HepG2 (cell line): ENCODE measurements at places on chromosomes 1 and 21.
A peak's percentile ranks its signal among the peaks of the same experiment; 100 is the strongest.

GRCh38 chr1:98188774-98189173, 267.9 kb upstream of the DPYD start:
- DNase-seq: no peak

GRCh38 chr1:9711466-9712020, 60.0 kb downstream of the PIK3CD start:
- no peak for DNase-seq

- no peak for DNase-seq
Measured at GRCh38 chr1:213186168-213186567, 135.1 kb downstream of the RPS6KC1 start.

GRCh38 chr1:109370712-109371340, 26.9 kb downstream of the SORT1 start:
- DNase-seq: peak; percentile 84

DNA sequence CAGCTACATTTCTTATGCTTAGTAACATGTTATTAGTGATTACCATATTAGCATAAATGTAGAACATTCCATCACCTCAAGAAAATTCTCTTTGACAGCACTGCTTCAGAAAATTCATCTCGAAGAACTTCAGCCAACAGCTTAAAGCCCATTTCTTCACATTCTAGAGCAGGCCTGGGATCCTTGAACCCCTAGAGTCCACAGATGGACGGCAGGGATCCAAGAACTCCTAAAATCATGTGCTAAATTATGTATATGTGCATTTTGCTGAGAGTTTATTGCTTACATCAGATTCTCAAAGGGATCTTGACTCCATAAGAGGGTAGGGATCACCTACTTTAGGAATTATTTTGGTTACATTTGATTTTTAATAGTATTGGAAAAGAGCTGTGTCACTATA, 76.2 kb upstream of the TEKT2 start:
- no peak for DNase-seq

DNA sequence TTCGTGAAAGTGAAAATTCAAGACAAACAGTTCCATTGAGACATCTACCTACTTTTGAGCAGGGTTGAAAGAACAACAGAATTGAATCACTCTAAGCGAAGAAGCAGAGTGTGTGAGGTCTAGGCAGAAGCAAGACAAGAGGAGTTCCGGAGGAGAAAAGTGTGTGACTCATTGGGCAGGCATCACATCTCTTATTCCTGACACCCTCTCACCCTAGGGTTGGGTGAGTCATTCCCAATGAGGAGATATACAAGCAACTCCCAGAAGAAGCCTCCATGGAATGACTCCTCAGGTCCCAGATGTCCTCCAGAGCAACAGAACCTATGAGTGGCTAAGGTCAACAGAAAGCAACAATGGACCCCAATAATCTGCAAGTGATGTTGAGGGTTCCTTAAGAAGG, 138.1 kb downstream of the TPR start:
- DNase-seq: no peak

DNA sequence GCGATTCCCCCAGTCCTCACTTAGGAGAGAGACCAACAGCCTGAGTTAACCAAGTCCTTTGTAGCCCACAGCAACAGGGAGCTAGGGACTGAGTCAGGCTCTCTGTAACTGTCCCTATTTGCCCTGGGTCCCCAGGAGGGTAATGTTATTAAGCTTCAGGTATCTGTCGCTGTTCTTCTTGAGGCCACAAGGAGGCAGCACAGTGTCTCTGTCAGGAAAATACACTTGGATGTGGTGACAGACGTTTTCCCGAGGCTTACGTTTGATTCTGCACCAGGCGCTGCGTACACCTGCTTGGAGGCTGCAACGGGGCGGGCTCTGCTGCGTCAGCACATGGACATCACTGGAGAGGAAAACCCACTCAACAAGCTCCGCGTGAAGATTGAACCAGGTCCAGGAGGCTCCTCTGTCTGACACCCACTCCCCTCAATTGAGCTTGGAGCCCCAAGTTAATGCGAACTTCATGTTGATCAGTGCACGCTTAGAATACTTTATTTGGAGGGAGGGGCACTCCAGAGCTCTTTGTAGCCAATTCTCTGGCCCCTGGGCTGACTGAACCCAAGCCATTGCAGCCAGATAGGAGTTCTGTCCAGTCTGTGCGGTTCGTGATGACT, 10.7 kb upstream of the ELF3 start:
- peak; percentile 64 for DNase-seq

DNA sequence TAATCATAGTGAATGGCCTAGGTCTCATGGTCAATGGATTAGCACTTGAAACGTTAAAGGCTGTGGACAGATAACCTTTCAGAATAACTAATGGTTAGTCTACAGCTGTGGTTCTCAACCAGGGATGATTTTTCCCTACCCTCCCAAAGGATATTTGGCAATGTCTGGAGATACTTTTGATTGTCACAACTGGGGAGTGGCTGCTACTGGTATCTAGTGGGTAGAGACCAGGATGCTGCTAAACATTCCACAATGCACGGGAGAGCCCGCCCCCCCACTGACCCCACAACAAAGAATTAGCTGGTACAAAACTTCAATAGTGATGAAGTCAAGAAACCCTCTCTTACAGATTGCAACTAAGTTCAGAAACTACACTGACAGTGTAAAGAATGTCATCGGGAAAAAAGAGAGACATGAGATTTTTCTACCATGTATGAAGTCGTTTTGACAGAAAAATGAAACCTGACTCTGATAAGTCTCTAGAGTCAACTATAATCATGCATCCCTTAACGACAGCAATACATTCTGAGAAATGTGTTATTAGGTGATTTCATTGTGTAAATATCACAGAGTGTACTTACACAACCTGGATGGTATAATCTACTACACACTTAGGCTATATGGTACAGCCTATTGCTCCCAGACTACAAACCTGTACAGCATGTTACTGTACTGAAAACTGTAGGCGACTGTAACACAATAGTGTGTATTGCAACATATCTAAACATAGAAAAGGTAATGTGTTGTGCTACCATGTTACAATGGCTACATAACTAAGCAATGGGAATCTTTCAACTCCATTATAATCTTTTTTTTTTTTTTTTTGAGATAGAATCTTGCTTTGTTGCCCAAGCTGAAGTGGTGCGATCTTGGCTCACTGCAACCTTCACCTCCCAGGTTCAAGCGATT, 49.7 kb upstream of the PRDX6 start:
- no peak for DNase-seq

- no peak for DNase-seq
Measured at GRCh38 chr1:65198096-65198495, 50.1 kb downstream of the AK4 start.

DNA sequence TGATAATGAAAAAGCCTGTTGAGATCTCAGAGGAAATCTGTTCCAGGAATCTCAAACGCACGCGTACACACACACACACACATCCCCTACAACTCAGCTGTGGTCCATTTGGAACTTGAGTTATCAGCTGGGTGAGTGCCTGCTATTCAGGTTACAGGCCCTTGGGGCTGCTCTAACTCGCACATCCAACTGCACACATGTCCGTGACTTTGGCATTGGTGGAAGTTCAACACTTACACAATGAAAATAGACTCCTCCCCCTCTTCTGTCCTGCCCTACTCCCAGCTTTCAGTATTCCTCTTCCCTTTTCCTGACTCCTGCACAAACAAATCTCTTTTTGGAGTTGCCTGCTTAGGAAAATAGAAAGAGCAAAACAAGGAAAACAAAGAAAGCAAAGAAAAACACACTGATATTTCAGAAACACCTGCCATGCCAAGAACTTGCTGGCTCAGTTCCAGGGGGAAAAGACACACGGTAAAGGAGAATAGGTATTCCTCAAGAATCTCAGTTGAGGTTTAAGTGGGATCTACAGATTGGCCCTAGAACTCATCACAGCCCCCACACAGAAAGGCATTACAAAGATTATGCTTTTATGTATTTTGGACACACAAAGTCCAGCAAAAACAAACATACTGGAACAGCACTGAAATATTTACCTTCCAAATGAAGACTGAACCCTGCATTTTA, 140.9 kb downstream of the TGFBR3 start:
- peak; percentile 75 for DNase-seq

GRCh38 chr1:29800120-29800519, 563.8 kb downstream of the PTPRU start:
- no peak for DNase-seq

DNA sequence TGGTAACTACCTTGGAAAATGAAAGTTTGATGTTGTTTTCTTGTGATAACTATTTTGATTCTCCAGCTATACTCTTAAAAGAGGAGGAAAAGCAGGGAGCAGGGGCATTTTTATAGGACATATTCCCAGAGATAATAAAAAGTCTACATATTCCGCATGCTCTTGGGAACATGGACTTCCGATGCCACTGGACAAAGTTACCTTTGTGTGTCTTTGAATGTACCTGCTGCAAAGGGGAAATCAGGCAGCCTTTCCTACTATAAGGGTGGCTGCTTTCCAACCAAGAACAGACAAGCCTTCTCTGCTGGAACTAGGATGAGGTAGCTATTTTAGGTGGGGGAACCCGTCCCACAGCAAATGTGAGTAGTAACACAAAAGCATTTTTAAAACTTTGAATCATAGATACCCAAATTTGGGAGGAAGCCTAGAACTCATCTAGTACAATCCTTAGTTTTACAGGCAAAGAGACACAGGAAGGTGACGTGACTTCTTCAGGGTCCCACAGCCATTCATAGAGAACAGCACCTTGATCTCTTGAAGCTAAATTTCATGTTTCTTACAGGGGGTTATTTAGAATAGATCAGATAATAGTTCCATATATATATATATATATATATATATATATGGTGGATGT, 179.9 kb downstream of the FASLG start:
- no peak for DNase-seq

- DNase-seq: no peak
Measured at GRCh38 chr1:150235294-150235851, 539 bp downstream of the ANP32E start.

GRCh38 chr1:234936612-234937389, 191.8 kb downstream of the TOMM20 start:
- no peak for DNase-seq
